ENCODE measurements at places on chromosomes 2 and 18. TPM values are rescaled to one million over a fixed set of nuclear protein-coding genes. Genes with fewer than 3 reads are reported as not detected.

DCC gene
- total RNA-seq, result 1.0 TPM

TLX2 gene
- 0.18 TPM for total RNA-seq

ERMN gene
- total RNA-seq, result not detected

CEP192 gene
- total RNA-seq, result 34.6 TPM

STON1 gene
- total RNA-seq, result 35.0 TPM

DAW1 gene
- total RNA-seq, result not detected

COX7A2L gene
- 82.5 TPM for total RNA-seq

TEX44 gene
- not detected for total RNA-seq

CD28 gene
- not detected for total RNA-seq

DNA sequence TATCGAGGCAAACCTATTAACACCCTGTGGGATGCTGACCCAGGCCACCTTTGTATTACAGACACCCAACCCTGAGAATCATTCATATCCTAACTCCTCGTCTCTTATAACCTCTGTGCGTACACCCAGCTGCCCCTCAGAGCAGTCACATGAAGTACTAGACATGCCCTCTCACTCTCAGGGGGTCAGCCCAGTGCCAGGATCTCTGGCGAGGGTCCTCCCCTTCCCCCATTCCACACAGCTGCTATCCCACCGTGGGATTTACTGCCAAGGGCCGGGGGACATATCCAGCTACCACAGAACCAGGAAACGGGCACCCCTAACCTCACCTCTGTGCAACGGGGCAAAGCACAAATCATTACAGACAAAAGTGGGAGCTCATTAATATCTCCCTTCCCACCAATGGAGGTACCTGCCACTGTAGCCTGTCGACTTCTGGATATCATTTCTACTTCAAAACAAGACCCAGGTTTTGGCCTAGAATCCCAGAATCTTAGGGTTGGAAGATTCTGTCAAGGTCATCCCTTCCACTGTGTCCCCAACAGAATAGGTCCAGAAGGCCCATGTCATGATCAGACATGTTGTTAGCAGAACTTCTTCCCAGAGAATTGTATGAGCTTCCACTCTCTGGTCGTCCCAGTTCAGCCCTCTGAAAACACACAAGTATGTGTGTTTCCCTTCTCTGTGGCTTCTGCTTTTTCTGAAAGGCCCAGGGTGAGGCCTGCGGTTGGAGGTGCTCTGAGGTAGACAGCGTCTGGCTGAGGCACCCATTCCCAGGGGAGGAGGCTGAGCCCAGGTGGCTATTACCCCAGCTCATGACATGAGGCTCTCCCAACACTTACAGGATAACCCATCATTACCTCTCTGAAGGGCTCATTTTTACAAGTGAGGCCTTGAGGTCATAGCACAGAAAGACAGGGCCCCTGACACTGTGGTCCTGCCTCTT, 1.7 kb downstream of the TMBIM1 start:
- DNase-seq, result no peak
- peaks cover 82% of the 10 kb centered on the region for H3K4me1 ChIP-seq
- peak overlapping the region; percentile 78 for H3K4me3 ChIP-seq
- peak overlapping the region; percentile 97 for H3K27ac ChIP-seq

DNA sequence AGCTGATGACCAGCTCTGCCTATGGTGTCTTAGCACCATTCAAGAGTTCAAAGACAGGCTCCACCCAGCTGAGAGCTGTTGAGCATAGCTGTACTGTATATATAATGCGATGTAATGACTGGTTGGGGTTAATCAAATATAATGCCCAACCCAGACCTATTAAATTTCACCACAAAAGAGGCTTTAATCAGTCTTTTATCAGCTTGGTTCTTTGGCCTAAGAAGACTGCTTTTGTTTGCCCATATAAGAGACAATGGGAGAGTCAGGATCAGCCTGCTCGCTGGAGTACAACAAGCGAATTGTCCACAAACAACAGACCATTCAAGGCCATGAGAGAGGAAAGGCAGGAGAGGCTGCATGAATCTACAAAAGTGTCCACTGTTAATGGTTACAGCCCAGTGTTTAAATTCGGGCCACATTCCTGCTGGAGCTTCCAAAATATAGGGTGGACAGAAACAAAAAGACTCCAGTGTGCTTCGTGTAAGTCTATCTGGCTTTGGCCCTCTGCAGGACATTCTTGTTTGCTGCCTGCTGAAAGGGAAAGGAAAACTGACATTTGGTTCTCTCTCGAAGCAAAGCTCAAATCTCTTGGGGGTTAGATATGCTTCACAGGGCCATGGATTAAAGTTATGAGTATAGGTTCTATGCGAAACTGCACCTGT, 299.0 kb upstream of the FBXO11 start:
- H3K4me1 ChIP-seq, result peaks cover 7% of the 10 kb centered on the region
- no peak overlapping the region for H3K27ac ChIP-seq

DNA sequence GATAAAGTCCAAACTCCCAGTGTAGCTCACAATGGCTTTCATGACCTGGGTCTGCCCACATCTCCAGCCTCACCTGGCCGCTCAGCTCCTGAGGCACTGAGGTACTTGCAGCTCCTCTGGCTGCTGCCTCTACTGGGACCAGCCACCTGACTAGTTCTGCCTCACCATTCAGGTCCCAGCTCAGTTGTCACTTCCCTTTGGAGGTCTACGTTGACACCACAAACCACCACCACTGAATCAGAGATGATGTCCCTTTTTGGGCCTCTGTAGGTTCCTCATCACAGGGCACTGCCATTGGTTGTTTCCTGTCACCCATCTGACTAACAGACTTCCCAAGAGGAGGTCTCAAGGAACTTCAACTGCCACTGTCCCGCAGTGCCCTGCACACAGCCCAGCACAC, 21.2 kb downstream of the SPP2 start:
- H3K4me3 ChIP-seq, result no peak overlapping the region
- peaks cover 31% of the 10 kb centered on the region for H3K4me1 ChIP-seq
- H3K36me3 ChIP-seq, result no peaks in the 10 kb centered on the region
- no peak overlapping the region for H3K27ac ChIP-seq
- H3K27me3 ChIP-seq, result peaks cover 2% of the 10 kb centered on the region
- no peak for DNase-seq

- peaks cover 38% of the 10 kb centered on the region for H3K36me3 ChIP-seq
- no peaks in the 10 kb centered on the region for H3K27me3 ChIP-seq
- DNase-seq, result no peak
- H3K4me3 ChIP-seq, result no peak overlapping the region
- no peaks in the 10 kb centered on the region for H3K4me1 ChIP-seq
- no peak overlapping the region for H3K27ac ChIP-seq
These were observed 81.2 kb downstream of the UGGT1 start for GRCh38 chr2:128172191-128172590.

- no peak for DNase-seq
- H3K4me3 ChIP-seq, result no peak overlapping the region
- H3K27me3 ChIP-seq, result no peaks in the 10 kb centered on the region
- no peak overlapping the region for H3K27ac ChIP-seq
- H3K36me3 ChIP-seq, result no peaks in the 10 kb centered on the region
These were observed 196.3 kb upstream of the SIX3 start for GRCh38 chr2:44744961-44745892.

GRCh38 chr18:24413148-24413547, 13.3 kb upstream of the IMPACT start:
- H3K4me3 ChIP-seq, result no peak overlapping the region
- H3K36me3 ChIP-seq, result no peaks in the 10 kb centered on the region
- H3K27me3 ChIP-seq, result peaks cover 6% of the 10 kb centered on the region
- peaks cover 3% of the 10 kb centered on the region for H3K4me1 ChIP-seq
- no peak overlapping the region for H3K27ac ChIP-seq

DNA sequence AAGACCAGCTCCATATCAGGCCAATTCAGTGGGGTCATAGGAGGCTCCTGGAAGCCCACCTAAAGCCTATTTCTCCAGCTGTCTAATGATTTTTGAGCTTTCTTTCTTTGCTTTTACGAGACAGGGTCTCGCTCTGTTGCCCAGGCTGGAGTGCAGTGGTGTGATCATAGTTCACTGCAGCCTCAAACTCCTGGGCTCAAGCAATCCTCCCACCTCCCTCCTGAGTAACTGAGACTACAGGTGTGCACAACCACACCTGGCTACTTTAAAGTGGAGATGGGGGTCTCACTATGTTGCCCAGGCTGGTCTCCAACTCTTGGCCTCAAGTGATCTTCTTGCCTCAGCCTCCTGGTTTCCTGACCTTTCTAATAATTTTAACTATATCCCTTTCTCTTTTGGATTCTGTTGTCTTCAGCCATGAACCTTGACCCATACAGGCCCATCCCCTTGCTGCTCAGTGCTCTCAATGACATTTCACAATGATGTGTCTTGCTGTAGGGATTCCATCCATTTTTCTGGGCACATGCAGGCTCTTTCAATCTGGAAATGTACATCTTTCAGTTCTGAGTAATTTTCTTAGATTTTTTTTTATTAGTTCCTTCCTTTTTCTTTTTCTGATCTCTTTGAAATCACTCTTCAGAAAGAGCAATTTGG, 29.7 kb downstream of the GNLY start:
- H3K27ac ChIP-seq, result peak overlapping the region; percentile 10
- H3K36me3 ChIP-seq, result no peaks in the 10 kb centered on the region
- H3K4me3 ChIP-seq, result no peak overlapping the region
- H3K27me3 ChIP-seq, result peaks cover 22% of the 10 kb centered on the region
- no peak for DNase-seq
- H3K4me1 ChIP-seq, result no peaks in the 10 kb centered on the region

- no peaks in the 10 kb centered on the region for H3K27me3 ChIP-seq
- no peaks in the 10 kb centered on the region for H3K36me3 ChIP-seq
- DNase-seq, result no peak
- H3K4me1 ChIP-seq, result peaks cover 3% of the 10 kb centered on the region
- H3K27ac ChIP-seq, result no peak overlapping the region
- H3K4me3 ChIP-seq, result no peak overlapping the region
These were observed 152.6 kb upstream of the FSHR start for GRCh38 chr2:49306925-49307324.

GRCh38 chr18:6649421-6650126, 79.9 kb upstream of the ARHGAP28 start:
- H3K4me1 ChIP-seq, result peaks cover 69% of the 10 kb centered on the region
- no peak overlapping the region for H3K4me3 ChIP-seq
- H3K27me3 ChIP-seq, result no peaks in the 10 kb centered on the region

- peaks cover under 1% of the 10 kb centered on the region for H3K36me3 ChIP-seq
- no peak overlapping the region for H3K27ac ChIP-seq
- no peaks in the 10 kb centered on the region for H3K27me3 ChIP-seq
These were observed 8.4 kb downstream of the ITSN2 start for GRCh38 chr2:24351981-24352380.

DNA sequence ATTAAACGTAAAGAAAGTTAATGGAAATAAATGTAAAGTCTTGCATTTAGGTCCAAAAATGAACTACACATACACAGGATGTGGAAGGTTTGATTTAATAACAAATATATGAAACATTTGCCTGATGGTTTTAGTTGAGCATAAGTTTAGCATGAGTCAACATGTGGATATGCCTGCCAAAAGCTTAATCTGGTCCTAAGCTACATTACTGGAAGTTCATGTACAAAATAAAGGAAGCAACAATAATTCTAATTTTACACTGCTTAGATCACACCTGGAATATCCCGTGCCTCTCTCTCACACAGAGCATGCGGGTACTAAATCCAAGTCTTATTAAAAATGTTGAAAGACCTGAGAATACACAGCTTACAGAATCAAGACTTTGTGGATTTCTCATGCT, 276.5 kb upstream of the NRP2 start:
- peaks cover 20% of the 10 kb centered on the region for H3K4me1 ChIP-seq
- no peak overlapping the region for H3K4me3 ChIP-seq
- no peaks in the 10 kb centered on the region for H3K36me3 ChIP-seq
- H3K27ac ChIP-seq, result no peak overlapping the region

GRCh38 chr2:185967335-185967734, 228.7 kb downstream of the FSIP2 start:
- H3K27me3 ChIP-seq, result no peaks in the 10 kb centered on the region
- H3K36me3 ChIP-seq, result peaks cover under 1% of the 10 kb centered on the region
- no peak overlapping the region for H3K4me3 ChIP-seq
- H3K27ac ChIP-seq, result no peak overlapping the region
- DNase-seq, result no peak

DNA sequence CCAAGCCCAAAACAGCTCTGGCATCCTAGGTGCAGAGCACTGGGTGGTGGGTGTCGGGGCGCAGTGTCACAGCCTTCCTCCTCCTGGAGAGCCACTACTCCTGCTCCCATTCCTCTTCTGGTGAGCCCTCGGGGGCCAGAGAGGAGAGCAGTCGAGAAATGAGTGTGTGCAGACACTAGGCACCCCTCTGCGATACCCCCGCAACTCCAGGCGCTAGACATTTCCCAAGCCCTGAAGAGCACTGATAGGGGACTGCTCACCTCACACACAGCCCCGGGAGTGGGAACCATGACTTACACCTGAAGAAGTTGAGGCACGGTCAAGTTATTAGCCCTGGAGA, 54.2 kb downstream of the FAM168B start:
- H3K27ac ChIP-seq, result no peak overlapping the region
- H3K4me3 ChIP-seq, result no peak overlapping the region
- peaks cover 11% of the 10 kb centered on the region for H3K4me1 ChIP-seq
- H3K36me3 ChIP-seq, result peaks cover 3% of the 10 kb centered on the region

DNA sequence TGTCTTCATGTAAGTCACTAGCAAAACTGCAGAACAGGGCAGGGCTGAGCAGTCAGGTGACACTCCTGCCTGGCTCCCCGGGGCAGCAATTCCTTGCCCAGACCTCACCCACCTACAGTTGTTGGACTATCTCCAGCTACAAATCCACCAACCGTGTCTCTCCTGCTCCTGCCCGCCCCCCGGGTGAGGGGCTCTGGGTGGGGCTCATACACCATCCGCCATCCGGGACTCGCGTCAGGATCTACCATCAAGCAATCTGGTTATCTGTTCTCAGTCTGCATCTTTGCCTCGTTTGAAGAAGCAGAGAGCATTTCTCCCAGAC, 13.5 kb upstream of the GLI2 start:
- peaks cover 2% of the 10 kb centered on the region for H3K36me3 ChIP-seq
- H3K27ac ChIP-seq, result peak overlapping the region; percentile 55
- no peak for DNase-seq
- no peak overlapping the region for H3K4me3 ChIP-seq
- H3K27me3 ChIP-seq, result no peaks in the 10 kb centered on the region

DNA sequence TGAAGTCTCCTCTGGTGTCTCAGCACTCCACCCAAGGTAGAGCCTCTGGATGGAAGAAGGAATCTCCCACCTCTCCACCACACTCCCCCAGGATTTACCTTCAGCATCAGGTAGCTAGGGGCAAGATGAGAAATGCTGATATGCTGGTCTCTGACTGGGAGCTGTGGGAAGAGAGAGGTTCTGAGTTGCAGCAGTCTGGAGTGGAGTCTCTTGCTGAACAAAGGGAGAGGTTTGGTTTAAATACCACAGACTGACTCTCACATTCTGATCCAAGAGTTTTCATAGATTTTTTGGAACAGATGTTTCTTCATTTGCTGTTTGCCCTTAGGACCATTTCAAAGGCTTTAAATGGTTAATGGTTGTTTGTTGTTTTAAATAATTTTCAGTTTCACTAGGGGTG, 1.1 kb upstream of the CFLAR start:
- H3K4me3 ChIP-seq, result peak overlapping the region; percentile 23
- no peaks in the 10 kb centered on the region for H3K27me3 ChIP-seq
- H3K4me1 ChIP-seq, result peaks cover 14% of the 10 kb centered on the region

DNA sequence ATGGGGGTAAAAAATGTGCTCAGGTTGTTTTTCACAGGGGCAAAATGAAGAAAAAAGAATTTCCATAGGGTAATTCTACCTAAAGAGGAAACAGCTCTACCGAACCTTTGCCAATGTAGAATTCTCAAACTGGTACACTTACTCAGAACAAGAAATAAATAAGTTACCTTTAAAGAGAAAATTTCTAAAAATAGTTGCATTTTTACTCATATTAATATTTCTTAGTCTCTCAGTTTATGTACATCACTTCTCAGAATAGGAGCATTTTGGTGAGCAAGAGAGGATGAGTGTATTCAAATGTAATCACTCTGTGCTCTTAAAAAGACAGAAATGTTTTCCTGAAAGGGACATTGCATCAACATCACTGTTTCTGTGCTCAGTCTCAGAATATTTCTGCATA, 574.7 kb upstream of the SLC8A1 start:
- DNase-seq, result no peak
- no peaks in the 10 kb centered on the region for H3K36me3 ChIP-seq
- no peaks in the 10 kb centered on the region for H3K4me1 ChIP-seq
- H3K27ac ChIP-seq, result no peak overlapping the region
- H3K4me3 ChIP-seq, result no peak overlapping the region
- no peaks in the 10 kb centered on the region for H3K27me3 ChIP-seq

Data from mesothelial cell of epicardium (in vitro differentiated cells).